ENCODE measurements at places on chromosomes 1 and 21. TPM values are rescaled to one million over a fixed set of nuclear protein-coding genes. Genes with fewer than 3 reads are reported as not detected.

RXFP4 gene
- not detected for total RNA-seq

- H3K36me3 ChIP-seq, result peaks cover 9% of the 10 kb centered on the region
- no peaks in the 10 kb centered on the region for H3K27me3 ChIP-seq
- H3K27ac ChIP-seq, result no peak overlapping the region
- H3K4me3 ChIP-seq, result no peak overlapping the region
- no peak for DNase-seq
These were observed 63.2 kb downstream of the TTC3 start for GRCh38 chr21:37136261-37136660.

DNA sequence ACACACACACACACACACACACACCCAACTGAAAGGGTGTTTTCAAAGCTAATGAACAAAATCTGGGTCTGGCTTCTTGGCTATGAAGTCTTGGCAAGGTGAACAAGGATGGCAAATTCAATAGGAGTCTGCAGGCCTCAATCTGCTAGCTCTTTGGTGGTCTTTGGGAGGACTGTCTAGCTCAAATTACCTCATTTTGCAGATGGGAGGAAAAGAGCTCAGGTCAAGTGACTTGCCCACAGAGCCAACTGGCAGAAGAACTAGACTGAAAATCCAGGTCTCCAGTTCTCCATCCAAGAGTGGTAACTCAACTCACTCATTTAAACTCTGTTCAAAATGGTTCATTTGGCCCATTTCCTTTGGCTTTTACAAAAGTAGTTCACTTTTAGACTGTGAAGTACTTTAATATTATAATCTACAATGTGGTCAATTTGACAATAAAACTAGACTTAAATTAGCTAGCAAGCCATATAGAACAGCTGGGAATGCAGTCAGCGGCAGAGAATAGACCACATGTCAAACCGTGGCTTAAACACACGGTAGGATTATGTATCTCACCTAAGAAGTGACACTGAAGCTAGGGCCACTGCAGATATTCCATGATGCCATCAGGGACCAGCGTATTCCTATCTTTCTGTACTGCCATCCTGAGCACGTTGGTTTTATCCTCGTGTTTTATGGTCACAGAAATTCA, 112.9 kb downstream of the APP start:
- H3K4me3 ChIP-seq, result no peak overlapping the region
- DNase-seq, result no peak
- H3K27me3 ChIP-seq, result no peaks in the 10 kb centered on the region
- H3K27ac ChIP-seq, result no peak overlapping the region
- peaks cover 7% of the 10 kb centered on the region for H3K4me1 ChIP-seq

DNA sequence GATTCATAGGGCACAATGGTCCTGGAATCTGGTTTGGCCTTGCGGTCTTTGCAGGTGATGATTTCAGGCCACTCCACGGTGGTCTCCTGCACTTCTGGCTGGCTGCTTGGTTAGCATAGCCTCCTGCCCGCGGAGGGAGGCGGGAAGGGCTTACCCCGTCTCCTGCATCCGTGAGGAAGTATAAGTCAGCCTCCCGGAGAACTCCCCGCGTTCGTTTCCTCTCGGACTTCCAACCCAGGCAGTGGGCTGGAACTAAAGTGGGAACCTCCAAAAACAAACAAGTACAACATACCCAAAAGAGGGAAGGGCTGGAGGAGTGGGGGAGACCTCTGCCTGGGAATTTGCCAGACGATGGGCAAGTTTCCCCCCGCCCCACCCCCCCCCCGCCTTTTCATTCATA, 939 bp upstream of the CCN1 start:
- H3K4me3 ChIP-seq, result no peak overlapping the region
- H3K4me1 ChIP-seq, result peaks cover 18% of the 10 kb centered on the region
- H3K27me3 ChIP-seq, result peaks cover 71% of the 10 kb centered on the region
- DNase-seq, result no peak
- peaks cover 5% of the 10 kb centered on the region for H3K36me3 ChIP-seq
- H3K27ac ChIP-seq, result no peak overlapping the region

ATP1A4 gene
- total RNA-seq, result not detected

Data from T-helper 17 cell (primary cell).